Stromal cell of bone marrow (primary cell): ENCODE measurements at places on chromosomes 3 and 15.

DNA sequence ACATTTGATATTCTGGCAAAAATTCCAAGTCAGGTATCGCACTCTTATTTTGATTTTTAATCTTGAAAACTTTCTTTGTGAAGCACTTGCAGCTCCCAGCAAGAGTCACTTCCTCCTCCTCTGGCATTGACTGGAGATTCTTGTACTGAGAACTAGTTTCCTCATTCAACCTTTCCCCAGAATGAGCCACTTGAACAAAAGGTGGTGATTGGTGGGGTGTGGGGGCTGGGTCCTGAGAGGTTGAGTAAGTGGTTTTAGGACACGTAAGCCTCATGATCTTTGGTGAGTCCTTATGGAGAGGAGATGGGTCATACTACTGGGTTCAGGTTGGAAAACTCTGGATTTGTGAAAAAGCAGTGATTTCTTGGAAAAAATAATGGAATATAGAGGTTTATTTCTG, 32.3 kb upstream of the ONECUT1 start:
- no peak for DNase-seq

DNA sequence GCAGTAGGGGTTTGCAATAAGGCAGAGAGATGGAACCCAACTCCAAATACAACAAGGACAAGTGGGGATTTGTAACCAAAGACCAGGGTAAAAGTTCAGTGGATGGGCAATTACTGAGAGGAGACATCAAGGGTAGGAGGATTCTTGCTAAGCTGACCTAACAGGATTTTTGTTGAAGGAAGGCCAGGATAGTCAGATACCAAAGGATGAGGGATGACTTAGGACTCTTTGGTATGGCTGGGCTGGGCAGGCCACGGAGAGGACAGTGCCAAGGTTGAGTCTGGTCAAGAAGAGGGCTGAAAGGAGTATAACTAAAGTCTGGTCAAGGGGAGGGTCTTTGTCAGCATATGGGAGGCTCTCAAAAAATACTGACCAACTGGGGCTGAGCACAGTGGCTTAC, 85.3 kb upstream of the UBE2E2 start:
- no peak for DNase-seq

DNA sequence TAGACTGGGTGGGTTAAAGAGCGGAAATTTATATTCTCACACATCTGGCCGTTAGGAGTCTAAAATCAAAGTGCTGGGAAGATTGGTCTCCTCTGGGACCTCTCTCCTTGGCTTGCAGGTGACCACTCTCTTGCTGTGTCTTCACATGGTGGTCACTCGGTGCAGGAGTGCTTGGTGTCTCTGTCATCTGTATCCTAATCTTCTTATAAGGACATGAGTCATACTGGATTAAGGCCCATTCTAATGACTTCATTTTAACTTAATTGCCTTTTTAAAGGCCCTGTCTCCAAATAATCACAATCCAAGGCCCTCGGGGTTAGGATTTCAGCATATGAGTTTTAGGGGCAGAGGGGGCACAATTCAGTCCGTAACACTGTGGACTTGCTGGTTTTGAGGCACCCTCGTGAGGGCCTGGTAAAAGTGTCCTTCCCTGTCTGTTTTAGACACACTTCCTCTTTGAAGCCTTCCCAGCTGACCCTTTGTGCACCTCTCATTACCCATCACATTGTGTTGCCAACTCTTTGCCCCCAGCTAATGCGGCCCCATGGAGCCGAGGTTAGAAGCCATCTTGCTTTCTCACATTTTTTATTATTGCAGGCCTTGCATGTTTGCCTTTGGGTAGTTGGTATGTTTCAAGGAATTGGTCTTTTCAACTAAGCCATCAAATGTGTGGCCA, 3.2 kb downstream of the XYLB start:
- DNase-seq = no peak

- DNase-seq = no peak
Observed at GRCh38 chr15:62115847-62116246, 49.1 kb downstream of the C2CD4A start.

GRCh38 chr3:13514639-13515435, 34.1 kb upstream of the FBLN2 start:
- DNase-seq = no peak

DNA sequence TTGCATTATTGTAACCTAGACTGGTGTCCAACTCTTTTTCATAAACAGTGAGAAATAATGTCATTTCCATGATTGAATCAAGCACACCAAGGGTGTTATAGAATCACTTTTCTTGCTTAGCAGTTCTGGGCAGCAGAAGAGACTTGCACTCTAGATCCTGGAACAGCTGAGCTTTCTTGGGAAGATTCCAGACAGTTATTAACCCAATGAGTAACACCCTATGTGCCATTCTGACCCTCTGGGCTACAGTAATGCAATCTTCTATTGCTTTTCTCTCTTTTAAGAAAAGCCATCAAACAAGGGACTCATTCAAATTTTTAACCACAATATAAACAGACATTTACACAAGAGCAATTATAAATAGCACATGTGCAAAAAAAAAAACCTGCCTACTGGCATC, 39.3 kb upstream of the USP3 start:
- peak; percentile 62 for DNase-seq

- DNase-seq = no peak
Observed at GRCh38 chr15:47388299-47388698, 329.0 kb upstream of the SEMA6D start.

DNA sequence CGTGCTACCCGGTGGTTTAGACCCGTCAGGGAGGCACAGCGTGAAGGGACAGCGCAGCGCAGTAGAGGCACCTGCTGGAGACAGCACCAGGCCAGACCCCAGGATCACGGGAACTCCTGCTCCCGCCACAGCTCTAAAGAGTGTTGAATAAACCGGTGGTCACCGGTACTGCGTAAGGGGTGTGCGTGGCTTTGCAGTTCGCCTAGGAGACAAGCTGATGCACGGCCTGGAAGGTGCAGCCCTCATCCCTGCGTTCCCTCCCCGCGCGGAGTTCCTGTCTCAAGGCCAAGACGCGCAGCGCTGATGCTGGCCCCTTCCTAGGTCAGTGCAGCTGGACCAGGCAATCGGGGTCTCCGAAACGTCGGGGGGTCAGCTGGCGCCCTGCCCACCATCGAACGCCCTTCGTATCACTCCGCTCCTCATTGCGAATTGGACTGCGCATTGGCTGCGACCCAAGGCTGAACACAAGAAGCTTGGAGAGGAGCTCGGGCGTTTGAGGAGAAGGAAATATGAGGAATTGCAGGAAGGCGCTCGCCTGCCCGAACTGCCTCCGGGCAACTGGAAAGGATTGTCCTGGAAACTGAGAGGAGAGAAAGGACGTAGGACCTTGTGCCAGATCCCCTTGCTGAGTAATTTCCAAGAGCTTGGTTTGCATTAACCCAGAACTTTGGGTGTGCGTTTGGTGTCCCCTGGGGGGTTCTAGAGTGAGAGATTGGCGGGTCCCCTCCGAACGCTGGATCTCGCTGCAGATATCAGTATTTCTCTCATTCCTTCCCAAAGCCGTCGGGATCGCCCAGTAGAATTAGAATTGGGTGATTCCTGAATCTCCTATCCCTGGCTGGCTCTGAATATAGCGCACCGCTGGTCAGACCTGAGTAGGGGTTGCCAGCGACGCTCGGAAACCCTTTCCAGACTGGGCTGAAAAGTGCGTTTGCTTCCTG, 2.3 kb upstream of the SOX14 start:
- no peak for DNase-seq

DNA sequence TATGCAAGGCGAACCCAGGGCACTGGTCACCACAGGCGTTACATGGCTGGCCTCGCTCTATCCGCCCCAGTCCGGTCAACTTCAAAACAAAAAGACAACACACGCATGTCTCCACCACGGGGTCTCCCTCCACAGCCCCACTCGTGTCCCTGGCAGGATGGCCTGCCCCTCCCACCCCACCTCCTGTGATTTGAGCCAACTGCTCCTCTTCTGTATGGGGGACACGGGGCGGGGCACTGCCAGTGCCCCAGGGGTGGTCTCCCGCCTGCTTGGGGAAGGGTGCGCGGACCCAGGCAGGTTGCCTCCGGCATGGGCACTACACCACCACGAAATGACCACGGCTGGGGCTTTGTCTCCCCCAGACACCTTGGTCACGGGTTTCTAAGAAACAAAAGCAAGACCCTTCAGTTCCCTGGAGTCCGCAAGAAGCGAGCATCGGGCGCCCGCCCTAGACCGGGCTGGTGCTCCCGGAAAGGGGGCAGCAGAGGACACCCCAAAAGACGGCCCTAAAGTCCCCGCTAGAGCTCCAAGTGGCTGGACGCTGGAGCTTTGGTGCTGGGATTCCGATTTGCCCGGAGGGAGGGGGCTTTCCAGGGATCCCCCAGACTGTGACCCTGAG, 219.3 kb upstream of the PRICKLE2 start:
- no peak for DNase-seq

- DNase-seq = no peak
Observed at GRCh38 chr15:26065723-26066122, 202.6 kb upstream of the ATP10A start.

GRCh38 chr3:142586803-142587406, 8.4 kb upstream of the ATR start:
- DNase-seq = peak; percentile 61

GRCh38 chr15:62528505-62528904, 363.4 kb upstream of the C2CD4B start:
- DNase-seq = no peak

DNA sequence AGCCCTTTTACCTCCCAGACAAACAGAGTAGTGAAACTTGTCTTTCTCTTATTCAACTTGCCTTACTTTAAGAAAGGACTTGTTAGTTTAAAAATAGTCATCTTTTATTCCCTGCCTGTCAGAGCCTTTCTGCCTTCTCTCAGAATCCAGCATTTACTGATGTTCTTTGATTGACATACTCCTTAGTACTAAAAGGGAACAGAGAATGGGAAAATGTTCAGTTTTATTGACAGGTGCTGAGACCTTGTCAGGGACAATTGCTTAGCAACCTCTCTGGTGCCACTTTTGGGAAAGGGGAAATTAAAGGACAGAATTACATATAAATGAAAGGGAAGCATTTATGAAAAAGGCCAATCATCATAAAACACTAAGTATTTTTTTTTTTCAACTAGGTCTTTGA, 378.3 kb downstream of the PDCD6IP start:
- DNase-seq = no peak

DNA sequence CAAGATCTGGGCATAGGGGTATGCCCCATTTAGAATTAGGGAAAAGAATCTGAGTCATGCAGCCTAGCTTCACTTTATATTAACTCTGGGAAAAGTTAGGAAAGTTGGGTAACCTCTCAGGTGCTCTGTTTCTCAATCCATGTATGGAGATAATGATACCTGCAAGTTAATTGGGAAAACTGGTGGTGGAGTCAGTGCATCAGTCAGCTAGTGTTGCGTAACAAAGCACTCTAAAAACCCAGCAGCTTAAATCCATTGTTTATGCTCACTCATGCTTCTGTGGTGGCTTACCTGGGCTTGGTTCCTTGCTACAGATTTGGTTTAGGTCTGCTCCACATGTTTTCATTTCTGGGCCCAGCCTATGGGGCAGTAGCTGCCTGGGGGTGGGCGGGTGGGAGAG, 91.0 kb downstream of the SMAD3 start:
- DNase-seq = no peak

DNA sequence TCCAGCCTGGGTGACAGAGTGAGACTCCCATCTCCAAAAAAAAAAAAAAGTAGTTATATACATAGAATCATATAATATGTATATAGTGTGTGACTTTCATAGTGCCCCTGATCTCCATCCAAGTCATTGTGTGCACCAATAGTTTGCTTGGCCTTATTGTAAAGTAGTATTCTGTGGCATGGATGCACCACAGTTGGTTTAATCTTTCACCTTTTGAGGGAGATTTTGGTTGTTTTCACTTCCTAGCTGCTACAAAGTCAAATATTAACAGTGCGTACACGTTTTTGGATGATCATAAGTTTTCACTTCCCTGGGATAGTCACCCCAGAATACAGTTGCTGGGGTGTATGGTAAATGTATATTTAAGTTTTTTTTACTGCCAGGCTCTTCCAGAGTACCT, 162.8 kb downstream of the PTPRG start:
- DNase-seq = no peak

DNA sequence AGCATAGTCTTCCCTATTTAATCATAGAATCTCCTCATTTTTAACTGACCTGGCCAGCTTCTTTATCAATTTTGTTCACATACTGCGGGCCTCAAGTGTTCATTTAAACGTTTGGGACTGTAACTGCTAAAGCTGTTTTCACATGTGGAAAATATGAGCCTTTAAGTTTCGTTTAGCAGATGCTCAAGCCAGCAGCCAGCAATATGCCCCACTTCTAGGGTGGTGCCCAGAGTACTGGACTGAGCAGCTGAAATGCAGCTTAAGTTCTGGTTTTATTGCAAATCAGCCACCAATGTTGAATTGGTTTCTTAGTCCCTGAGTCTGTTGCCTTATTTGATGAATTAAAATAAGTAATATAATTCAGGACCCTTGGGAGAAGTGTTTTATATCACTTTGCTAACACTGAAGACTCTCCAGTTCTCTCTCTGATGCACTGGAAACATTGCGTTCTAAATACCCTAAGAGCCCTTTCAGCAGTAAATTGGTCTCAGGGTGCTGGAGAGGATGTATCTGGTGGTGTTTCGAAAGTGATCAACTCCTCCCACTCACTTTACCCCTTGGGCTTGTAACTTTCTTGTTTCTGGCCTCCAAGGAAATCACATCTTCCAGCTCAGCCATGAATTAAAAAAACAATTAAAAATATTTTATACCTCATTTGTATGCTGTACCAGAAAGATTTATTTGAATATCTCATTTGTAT, 61.7 kb downstream of the B3GALNT1 start:
- DNase-seq = no peak

DNA sequence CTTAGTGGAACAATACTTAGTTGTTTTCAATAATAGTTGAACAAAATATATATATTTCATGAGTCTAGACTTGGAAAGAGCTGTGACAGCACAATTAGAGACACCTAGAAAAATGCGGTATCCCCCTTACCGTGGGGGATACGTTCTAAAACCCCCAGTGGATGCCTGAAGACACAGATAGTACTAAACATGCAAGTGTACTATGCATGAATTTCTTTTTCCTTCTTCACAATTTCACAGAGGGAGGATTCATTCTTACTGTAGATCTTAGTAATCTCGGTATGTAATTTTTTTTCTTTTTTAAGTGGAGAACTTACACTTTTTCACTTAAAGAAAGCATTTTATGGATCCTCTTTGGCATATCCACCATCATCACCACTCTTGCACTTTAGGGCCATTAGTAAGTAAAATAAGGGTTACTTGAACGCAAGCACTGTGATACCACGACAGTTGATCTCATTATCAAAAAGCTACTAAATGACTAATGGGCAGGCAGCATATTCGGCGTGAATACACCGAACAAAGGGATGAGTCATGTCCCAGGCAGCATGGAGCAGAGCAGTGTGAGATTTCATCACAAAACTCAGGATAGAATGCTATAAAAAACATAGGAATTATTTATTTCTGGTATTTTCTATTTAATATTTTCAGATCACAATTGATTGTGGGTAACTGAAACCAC, 72.3 kb upstream of the ZNF280D start:
- peak; percentile 60 for DNase-seq

- DNase-seq = no peak
Observed at GRCh38 chr3:127729556-127730056, 56.9 kb downstream of the ABTB1 start.

GRCh38 chr15:40766194-40766815, 2.4 kb downstream of the GCHFR start:
- no peak for DNase-seq

DNA sequence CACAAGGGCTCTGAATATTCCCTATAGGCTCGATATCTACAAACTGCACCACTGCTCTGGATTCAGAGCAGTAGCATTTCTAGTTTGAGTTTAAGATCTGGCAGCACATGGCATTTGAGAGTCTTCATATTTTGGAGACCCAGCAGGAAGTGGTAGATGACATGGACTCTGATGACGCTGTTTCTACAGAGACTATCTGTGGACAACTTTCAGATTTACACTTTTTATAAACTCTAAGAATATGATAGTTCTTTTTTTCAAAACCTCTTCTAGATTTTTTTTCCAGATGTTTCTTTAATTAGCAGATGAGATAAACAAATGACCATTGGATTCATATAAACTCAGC, 35.8 kb downstream of the ARMC8 start:
- DNase-seq = no peak
